ENCODE measurements at places on chromosomes 2 and 18.
A peak's percentile ranks its signal among the peaks of the same experiment; 100 is the strongest.

- DNase-seq = no peak
Observed at GRCh38 chr2:42335514-42336104, 25.4 kb downstream of the COX7A2L start.

GRCh38 chr2:7593360-7593759 lies 676.1 kb downstream of the RNF144A start:
- no peak for DNase-seq

GRCh38 chr2:150759531-150759930 lies 272.1 kb upstream of the RND3 start:
- no peak for DNase-seq

DNA sequence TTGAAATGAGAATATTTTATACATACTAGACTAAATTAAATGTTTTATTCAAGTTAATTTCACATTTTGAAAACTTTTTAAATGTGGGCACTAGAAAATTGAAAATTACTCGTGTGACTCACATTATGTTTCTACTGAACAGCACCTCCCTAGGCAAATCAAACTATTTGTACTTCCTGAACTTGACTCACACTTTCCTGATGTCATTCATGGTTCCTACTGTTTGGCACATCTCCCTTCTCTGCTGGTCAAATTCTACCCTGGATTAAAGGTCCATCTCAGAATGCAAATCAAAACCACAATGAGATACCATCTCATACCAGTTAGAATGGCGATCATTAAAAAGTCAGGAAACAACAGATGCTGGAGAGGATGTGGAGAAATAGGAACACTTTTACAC lies 16.7 kb downstream of the LHCGR start:
- DNase-seq = no peak

DNA sequence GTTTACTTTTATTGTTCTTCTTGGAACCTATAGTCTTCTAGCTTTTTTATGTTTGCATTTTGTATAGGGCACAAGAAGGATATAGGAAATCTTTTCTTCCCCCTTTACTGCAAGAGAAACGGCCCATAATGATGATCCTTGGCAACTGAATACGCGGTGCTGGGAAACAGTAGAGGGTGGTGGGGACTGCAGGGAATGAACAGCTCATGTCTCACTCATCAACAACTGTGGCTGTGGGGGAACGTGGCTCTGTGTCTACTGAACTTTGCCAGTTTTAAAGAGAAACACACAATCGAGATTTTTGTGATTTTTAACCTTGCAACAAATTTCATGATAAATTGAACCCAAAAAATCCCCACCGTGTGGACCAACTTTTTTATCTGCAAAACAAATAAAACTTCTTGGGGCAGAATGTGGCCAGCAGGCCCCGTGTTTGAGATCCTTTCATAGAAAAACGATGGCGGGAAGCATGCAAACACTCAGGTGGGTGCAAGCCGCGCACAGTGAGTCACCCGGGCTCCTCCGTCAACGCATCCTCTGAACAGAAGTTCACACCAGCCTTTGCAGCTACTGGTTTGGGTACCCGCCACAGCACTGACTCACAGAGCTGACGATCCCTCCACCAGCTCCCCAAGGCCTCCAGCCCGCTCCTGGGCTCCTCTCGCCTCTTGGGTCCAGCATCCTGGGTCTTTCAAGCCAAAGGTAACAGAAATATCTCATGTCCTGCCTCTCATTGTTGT lies 149.3 kb downstream of the COL6A3 start:
- no peak for DNase-seq

DNA sequence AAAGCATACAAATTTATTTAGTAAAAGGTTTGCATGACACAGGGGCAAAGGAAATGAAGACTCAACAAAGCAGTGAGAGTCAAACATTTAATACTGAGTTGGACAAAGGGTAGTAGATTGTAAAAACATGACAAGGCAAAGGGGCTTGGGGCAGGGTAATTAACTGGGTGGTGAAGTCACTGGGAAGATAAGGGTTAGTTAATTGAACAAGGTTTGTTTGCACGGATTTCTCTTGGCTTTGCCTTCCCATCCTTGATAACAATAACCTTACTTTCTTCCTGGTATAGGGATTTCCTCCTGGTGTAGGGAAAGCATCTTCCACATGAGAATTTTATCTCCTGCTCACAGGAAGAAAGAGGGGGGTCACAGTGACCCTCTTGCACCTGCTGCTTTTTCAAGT lies 26.8 kb upstream of the RTTN start:
- DNase-seq = no peak

DNA sequence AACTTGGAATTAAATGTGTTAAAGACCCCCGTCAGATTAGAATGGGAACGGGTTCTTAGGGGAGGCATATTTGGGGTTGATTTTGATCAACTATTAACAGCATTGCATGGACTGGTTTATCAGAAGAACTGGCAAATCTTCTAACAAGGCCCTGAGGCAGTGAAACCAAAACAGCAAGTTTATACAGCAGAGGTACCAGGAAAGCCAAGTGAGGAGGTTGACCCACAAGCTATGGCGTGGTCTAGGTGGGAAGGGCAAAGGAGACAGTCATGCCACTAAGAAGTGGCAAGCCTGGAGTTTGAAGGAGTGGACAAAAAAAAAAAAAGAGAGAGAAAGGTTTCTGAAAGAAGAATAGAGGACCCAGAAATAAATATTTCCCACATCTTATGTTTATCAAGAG lies 187.0 kb downstream of the MREG start:
- no peak for DNase-seq

- no peak for DNase-seq
Observed at GRCh38 chr2:87403893-87404175, 344.1 kb upstream of the PLGLB2 start.

DNA sequence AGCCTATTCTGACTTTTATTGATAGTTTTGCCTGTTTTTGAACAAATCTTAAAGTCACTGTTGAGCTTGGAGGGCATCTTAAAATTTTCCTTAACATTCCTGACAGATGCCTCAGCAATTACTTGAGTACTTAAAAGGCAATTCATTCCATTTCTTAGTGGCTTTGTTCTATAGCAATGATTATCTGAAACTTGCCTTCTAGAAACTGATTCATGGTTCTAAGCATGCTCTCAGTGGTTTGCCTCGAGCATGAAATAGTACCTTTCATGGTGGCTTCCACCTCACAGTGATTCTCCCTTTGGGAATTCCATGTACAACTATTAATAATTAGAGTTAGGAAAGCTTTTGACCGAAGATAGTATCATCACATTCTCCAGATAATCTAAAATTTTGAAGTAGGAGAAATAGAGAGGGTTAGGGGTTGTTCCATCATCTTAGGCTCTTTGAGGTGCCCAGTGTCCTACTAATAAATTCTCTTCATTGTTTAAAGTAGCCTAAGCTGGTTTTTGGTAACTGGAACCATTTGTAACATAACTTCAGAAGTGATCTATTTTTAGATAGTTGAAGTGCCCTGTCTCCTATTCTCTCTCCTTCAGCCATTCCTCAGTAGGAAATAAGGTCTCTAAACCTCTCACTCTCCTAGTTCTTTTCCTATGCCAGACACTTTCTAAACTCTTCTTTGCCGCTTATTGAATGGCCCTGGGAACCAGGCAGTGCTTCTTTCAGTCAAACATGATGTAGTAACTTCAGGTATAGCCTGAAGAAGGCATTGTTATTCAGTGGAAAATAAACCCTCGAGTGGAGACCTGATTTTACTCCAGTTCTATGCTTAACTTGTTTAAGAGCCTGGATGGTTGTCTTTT lies 156.1 kb downstream of the HAUS1 start:
- DNase-seq = no peak

- peak; percentile 91 for DNase-seq
Observed at GRCh38 chr2:227471924-227472264, at the start of gene AGFG1. TSS of gene AGFG1 (plus strand) at chr2:227472156. CDS start at chr2:227472422, 266 bp downstream.

GRCh38 chr2:17592731-17593409 lies 52.4 kb downstream of the VSNL1 start:
- no peak for DNase-seq

DNA sequence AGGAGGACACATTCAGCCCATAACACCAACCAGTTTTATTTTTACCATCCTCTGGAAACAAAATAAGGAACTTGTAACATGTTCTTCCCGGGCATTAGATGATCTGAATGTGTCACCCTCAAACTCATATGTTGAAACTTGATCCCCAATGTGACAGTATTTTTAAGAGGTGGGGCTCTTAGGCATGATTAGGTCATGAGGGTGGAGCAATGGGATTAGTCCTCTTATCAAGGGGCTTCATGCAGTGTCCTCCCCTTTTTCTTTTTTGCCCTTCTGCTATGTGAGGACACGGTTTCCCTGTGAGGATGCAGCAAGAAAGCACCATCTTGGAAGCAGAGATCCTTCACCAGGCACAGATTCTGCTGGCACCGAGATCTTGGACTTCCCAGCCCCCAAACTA lies 401.5 kb upstream of the TRIB2 start:
- no peak for DNase-seq

DNA sequence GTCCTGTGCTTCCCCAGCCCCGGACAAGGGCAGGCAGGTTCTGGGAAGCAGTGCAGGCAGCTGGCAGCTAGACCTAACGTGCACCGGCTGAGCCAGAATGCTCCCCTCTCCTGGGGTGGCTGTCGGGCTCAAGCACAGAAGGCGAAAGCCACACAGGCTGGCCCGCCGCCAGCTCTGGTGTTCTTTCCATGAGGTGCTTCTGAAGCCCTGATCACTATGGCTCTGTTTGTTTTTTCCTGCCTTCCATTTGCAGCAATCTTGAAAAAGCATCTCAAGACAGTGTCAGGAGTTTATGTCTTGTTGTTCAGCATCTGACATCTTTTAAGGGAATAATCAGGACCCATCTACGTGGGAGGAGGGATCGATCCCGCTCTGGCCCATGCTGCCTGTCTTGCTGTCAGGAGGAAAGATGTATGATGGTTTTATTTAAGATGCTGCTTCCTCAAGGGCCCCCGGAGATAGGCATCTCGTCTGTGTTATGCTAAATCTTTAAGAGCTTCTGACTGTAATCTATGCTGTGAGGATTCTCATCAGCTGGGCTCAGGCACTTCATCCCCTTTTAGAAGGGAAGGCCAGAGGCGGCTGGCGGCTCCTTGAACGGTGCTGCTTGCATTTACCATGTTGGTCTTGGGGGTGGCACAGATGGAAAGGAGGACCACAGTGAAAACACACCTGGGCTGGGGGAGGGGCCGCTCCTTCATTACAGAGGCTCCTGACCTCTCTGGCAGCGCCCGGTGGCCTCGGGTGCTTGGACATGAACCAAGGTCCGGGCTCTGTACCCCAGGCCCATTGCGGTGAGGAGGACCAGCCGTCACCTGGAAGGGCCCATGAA lies 118.5 kb upstream of the HDAC4 start:
- peak; percentile 30 for DNase-seq

DNA sequence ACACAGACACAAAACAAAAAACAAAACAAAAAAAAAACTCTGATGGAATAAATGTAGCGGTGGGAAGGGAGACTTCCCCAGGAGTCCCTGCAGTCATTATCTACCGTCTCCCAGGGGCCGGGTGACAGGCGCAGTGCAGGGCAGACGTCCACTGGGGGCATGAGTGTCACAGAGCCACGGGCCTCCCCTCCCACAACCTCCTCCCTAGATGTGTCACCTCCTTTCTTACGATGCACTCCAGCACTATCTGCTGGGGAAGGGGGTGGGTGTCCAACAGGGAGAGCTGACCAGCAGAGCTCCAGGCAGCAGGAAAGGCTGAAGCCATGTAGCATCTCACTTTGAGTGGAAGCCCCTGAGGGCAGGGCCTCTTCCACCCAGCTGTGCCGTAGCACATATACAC lies 84.5 kb downstream of the LONRF2 start:
- DNase-seq = no peak

DNA sequence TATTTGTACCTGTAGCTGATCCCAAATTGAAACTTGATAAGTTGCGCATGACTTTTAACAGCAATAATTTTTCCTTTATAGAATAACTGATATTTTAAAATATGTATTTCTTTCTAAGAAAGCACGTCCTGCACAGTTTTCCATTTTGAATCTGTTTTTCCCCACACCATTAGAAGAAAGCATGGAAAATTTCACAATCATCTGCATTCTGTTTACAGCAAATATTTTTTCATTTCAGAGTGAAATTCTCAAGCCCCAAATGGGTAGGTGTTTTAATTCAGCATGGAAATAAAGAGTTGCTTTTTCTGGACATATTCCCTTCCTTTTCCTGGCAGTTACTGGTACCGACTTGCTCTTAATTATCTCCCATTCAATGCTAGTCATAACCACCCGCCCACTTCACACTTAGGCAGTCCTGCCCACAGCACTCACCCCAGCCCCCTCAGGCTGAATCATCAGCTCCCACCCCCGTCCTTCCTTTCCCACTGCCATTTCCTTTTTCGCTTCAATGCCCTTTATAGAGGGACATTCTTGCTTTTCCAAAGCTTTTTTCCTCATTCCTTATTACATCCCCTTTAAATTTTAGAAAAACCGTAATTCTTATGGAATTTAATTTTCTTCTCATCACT lies 89.2 kb upstream of the GLS start:
- DNase-seq = peak; percentile 73

DNA sequence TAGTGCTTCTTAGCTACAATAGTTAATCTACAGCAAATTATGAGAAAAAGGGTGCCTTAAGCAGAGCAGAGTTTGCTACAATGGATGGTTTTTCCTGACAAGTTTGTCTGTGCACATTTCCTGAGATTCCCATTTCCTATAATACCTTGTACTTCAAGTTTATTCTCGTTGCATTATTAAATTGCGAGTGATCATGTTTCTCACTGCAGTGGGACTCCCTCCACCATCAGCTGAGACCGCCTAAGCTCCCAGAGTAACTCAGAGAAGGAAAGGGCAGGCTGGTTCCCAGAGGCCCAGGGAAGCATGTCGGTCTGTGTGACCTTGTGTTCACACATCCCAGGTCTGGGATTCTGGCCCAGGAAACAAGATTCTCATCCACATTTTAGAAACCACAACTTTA lies 162.1 kb downstream of the ARL4C start:
- DNase-seq = no peak

GRCh38 chr2:201256082-201256481 lies 4.3 kb upstream of the CASP8 start:
- no peak for DNase-seq

DNA sequence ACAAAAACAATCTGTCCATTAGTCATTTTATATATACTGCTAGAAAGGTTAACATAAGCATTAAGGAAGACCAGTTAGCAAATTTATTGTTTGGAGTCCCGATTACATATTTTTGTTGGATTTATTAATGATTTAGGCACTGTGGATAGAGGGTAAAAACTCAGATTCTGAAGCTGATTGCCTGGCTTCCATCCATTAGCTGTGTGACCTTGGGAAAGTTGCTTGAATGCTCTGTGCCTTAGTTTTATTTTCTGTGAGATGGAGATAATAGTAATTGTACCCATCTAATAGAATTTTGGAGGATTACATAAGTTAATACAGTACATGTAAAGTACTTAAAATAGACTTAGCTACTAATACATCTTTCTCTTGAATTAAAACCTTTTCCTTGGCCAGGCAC lies 36.3 kb upstream of the NEMP2 start:
- DNase-seq = no peak

DNA sequence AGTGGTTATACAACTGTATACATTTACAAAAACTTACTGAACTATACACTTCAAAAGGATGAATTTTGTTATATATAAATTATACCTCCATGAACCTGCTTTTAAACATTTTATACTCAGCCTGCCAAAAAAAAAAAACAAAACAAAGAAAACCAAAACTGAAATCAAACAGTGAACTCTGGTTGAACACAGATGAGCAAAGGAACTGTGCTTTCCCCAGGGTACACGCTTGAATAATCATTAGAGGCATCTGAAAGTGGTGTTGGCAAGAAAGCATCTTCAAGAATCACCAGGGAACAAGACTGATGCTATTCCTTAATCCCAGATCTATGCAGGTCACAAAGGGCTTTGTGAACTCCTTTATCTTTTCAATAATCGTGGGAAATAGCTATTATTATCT lies 77.0 kb upstream of the LYPD1 start:
- DNase-seq = no peak

Data from activated CD4-positive, alpha-beta T cell treated with anti-CD3 and anti-CD28 coated beads for 36 hours (primary cell).